ENCODE measurements at places on chromosomes 13 and 19.

- no peak for DNase-seq
Measured at GRCh38 chr19:19176950-19177349, 6.9 kb upstream of the MEF2B start.

- DNase-seq: peak; percentile 61
Measured at GRCh38 chr19:1259876-1260748, 9.0 kb upstream of the CIRBP start.

DNA sequence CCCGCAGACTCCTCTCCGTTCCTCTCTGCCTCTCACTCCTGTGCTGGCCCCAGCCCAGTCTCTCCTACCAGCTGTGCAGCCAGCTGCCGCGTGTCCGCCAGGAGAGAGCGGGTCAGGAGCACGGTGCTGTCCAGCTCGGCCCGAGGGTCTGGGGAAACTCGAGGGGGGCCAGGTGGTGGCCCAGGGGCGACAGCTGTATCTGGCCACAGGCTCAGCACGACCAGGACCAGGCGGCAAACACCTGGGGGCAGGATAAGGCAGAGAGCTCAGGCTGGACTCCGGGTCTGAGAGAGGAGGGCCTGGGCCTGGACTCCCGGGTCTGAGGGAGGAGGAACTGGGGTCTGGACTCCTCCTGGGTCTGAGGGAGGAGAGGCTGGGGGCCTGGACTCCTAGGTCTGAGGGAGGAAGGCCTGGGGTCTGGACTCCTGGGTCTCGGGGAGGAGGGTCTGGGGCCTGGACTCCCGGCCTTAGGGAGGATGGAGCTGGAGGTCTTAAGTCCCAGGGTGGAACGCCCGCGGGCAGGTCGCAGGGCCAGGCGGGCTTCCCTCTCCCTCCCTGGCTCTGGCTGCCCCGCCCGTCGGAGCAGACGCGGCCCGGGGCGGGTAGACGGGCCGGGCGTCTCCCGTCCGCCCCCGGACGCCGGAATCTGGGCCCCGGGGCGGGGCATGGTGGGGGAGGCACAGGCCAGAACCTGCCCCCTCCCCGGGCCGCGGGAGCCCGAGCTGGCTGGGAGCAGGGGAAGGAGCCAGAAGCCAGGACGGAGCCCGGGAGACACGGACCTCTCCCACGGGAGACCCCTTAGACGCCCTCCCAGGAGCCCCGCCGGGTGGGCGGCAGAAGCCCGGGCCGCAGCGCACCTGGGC lies 1.3 kb downstream of the IL11 start:
- DNase-seq: no peak

GRCh38 chr13:39263531-39263930 lies 225.3 kb downstream of the NHLRC3 start:
- DNase-seq: no peak

GRCh38 chr19:56838909-56839651 lies 1.4 kb downstream of the PEG3 start:
- DNase-seq: peak; percentile 94

GRCh38 chr13:99813336-99814095 lies 158.1 kb downstream of the ZIC5 start:
- DNase-seq: no peak

- DNase-seq: no peak
Measured at GRCh38 chr19:30173593-30174356, 198.4 kb upstream of the ZNF536 start.

DNA sequence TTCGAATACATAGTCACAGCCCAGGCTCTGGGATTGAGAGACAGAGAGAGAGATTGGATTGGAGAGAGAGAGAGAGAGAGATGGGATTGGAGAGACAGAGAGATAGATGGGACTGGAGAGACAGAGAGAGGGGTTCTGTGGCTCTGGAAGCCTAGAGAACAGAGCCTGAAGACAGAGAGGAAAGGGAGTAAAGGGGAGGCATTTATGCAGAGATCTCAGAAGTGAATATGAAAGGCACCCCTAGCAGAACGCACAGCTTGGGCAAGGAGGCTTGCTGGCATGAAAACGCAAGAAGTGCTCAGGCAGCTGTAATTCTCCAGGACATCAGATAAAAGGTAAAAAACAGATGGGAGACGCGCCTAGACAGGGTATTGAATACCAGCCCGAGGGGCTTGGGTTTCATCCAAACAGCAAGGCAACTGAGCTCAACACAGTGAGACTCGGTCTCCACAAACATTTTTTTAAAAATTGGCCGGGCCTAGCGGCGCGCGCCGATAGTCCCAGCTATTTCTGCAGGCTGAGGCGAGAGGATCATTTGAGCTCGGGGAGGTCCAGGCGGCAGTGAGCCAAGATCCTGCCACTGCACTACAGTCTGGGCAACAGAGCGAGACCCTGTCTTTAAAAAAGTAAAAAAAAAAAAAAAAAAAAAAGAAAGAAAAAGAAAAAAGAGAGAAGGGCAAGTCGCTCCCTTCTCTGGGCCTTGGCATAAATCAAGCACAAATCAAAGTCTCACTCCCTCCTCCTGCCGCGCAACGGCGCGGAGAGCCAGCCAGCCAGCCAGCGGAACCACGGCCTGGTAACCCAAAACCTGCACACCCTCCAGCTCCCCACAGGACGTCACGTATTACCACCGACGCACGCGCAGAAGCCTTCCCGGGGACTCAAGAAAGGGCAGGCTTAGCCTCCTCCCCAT lies 774 bp upstream of the PPP2R1A start:
- DNase-seq: no peak

DNA sequence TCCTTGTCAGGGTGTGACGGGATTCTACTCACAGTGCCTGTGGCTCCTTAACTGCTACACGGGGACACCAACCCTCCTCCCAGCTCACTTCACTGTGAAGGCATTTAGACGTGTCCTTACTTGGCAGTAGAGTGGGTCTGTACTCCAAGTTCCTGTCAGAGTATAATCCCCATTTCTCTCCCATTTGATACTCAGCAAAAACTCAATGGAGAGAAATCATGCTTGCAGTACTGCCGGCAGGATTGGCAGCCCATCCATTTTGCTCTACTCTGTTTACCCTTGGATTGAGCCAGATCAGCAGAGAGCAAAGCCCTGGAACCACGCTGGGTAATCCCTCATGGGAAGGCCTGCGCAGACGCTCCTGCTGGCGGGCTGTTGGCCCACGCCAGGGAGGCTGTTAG lies 28.9 kb downstream of the ARL11 start:
- no peak for DNase-seq

GRCh38 chr13:22061371-22061805 lies 390.5 kb downstream of the FGF9 start:
- no peak for DNase-seq

DNA sequence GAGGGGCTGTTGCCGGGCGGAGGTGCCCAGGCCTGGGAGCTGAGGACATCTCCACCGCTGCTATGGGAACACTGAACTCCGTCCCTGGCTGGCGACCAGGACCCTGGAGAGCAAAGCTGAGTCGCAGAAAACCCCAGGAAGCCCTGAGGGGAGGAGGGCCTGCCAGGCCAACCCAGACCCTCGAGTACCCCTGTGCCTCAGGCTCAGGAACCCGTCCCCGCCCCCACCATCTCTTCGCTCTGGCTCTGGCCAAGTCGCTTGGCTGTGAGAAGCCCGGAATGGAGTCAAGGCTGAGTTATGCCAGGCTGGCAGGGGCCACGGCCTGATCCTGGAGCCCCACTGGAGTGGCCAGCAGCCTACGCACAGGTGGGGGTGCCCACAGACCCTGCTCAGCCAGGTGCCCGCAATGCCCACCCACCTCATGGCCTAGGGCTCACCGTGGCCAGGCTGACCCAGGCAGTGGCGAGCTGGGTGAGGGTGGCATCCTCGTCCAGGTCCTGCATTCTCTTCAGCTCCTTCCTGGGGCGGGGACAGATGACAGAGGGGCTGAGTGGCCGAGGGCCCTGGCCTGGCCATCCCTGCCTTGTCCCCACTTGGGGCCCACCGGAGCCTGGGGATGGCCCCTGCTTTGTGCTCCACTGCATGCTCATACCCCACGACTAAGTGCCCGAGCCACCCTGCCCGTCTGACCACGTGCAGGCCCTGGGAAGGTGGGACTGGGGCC lies 8.5 kb upstream of the CERS1 start:
- DNase-seq: peak; percentile 40

GRCh38 chr13:113631341-113632095 lies 26.5 kb downstream of the ATP4B start:
- no peak for DNase-seq

DNA sequence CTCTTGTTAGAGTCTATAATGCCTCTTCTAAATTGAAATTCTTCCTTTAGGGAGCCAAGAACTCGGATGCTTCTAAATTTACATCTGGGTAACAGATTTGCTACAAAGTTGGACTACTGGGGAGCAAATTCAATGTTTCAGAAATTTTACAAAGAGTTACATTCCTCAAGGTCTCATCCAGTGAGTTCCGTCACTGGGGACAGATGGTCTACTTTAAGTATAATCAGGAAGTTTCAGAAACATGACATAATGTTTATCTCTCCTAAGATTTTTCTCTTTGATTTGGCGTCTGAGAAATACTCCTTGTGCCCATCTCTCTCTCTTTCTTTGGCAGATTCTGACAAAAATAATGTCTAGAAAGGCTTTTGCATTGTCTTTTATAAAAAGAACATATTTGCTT lies 81.5 kb upstream of the MBNL2 start:
- DNase-seq: no peak

DNA sequence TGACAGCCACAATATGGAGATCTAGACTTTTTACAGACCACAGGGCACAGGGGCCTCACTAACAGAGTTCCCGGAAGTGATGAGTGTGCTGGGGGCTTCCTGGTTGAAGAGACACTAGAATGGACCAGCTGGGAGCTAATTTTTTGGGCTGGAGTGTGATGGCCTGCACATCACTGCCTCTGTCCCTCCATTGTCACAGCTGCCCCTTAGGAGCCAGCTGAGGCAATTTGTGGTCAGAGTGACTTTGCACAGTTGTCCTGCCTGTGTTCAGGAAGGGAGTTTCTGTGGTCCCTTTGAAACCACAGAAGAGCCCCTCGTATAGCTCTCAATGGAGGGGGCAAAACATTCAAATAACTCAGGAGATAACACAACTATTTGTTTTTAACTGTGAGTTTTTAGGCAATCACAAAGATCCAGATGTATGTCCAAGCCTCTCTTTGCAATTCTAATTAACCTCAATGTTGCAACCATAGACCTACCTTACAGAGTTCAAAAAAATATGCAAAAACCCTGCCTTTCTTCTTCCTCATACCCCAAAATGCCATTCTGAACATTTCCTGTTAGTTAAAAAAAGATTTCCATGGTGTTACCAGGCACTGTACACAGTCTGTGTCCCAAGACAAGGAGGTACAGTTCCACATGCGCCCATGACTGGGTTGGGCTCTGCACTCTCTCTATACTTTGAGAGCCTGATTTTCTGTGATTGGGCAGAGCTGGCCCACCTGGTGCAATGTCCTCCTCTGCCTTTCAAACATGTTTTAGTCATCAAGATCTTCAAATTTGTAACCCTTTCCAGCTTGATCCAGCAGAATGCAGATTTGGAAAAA lies 2.4 kb downstream of the ALOX5AP start:
- no peak for DNase-seq

GRCh38 chr19:49398001-49398615 lies 10.1 kb downstream of the KASH5 start:
- no peak for DNase-seq

DNA sequence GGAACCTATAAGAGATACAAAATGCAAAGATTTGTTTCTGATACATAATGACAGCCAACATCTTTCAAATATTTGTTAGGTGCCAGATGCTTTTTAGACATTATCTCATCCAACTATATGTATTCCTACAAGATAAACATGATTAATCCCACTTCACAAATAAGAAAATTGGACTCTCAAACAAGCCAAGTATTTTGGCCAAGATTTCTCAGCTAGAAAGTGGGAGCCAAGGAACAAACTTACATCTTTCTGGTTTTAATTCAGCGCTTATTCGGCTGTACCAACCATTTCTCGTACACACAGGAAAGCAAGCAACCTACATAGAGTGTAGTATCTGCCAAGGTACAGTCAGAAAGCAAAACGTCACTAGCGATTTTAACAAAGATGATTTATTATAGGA lies 85.7 kb upstream of the SERP2 start:
- DNase-seq: no peak

- no peak for DNase-seq
Measured at GRCh38 chr19:3145909-3146676, 10.3 kb downstream of the GNA15 start.

DNA sequence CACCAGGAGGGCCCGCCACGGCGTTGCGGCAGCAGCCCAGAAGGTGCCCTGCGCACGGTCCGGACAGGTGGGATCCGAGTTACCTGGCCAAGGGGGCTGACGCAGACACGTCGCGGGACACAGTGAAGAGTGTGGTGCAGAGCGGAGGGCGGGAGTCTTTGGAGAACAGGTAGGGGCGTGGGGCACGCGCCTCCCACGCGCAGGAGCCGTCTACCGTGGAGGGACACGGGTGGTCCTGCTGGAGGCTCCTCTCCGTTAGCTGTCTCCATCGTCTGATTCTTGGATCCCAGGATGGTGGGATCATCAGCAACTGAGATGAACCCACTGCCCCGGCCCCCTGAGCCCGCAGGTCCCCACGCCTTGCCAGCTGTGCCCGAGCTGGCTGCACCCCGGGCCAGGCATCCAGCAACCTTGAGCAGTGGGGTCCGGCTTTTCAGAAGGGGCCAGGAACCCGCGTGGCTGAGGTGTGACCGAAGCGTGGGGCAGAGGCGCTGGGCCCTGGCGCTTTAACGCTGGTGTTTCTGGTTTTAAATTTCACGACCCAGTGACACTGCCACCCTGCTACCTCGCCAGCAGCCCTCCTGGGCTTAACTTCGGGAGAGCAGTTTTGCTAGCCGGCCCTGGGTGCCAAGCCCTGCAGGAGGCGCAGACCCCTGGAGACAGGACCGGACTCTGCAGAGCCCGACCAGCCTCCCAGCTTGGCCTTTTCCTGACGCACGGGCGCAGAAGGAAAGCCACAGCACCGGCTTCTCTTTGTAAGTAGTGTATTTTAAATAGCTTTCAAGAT lies 7.3 kb downstream of the FGF22 start:
- DNase-seq: no peak

DNA sequence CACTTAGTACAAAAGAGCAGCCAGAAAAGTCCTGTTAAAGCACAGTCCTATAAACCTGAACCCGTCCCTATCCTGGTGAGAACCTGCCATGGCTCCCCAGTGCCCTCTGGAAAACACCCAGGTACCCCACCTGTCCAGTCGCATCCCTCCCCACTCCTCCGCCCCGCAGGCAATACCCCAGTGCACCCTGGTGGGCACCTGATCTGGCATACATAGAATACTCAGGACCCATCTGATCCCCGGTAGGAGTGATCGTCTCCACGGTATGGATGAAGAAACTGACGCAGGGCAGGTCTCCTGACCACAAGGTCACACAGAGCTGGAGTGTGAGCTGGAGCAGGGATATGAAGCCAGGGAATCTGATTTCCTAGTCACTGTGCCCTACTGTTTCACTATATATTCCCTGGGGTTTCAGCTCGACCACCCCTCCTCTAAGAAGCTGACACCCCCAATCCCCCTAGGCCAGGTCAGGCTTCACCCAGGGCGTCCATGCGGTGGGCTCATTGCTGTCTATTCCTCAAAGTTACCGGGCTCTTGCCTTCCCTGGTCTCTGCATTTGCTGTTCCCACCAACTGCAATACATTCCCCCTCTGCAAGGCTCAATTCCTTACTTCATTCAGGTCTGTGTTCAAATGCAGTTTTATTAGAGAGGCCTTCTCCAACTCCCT lies 12.6 kb downstream of the FBXO46 start:
- peak; percentile 52 for DNase-seq
